ENCODE measurements at places on chromosomes 12 and 14.
A peak's percentile ranks its signal among the peaks of the same experiment; 100 is the strongest.

DNA sequence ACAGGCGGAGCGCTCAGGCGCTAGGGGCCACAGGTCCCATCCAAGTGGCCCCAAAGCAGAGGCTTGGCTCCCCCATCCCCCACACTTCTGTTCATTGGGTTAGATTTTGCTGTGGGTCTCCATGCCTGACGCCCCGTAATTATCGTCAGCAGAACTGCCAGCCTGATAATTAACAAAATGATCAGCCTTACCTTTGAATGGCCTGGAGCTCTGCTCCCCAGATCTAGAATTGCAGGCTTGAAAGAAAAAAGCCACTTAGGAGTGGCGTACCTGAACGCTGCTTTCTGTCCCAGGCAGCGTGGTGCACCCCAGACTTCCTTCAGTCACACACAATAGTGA lies 28.7 kb upstream of the LRP1-AS start:
- no peak for DNase-seq

- DNase-seq: no peak
Observed at GRCh38 chr12:132535019-132535418, 45.1 kb downstream of the FBRSL1 start.

DNA sequence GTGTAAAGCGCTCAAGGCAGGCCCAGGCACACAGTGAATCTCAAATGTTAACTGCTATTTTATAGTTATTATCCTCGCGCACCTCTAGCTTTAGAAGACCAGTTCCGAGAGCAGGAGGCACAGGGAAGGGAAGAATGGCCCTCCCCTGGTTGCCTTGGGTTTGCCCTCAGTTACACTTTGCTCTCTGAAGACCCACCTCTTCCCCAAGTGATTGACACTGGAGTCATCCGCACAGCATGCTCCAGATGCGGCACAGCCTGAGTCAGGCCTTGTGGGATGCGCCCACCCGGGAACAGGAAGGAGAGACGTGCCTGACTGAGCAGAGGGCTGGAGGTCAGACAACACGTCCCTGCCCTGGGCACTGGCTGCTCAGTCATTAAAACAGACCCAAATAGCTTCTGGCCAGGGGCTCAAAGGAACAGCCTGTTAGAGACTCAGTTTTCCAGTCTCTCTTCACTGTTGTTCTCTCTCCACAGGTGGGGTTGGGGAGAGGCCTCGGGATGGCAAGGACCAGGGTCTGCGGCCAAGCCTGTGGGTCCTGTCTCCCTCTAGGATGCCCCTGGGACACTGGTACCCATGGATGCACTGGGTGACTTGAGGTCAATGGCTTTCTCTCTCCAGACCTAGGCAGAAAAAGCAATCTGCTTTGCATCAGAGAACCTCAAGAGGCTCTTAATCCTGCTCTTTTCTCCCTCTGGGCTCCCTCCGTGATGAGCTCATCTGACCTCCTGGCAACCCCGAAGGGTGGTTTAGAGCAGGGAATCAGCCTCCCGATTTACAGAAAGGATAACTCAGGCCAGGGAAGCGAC lies 13.6 kb upstream of the MLXIP start:
- DNase-seq: no peak

DNA sequence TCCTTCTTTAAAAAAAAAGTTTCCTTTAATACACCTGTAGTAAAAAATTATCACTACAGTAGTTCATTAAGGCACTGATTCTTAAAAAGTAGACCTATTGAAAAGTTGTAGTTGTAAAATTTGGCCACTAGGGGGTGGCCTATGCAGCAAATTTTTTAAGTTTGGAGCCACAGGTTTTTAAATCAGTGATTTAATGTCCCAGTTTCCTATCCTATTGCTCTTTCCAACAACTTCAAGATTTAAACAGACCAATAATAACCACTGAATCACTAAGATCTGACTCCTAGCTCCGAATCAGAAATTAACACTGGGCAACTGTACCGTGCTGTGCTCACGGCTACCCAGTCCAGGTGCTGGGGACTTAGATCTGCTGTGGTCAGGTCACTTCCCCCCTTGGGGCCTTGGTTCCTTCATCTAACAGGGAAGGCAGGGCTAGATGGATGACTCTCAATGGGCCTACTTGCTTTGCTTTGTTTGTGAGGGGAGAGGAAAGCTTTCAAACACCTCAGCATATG lies 279.3 kb downstream of the MED13L start:
- DNase-seq: peak; percentile 21

- DNase-seq: peak; percentile 13
Observed at GRCh38 chr14:51862176-51862796, 1.9 kb downstream of the GNG2 start.

DNA sequence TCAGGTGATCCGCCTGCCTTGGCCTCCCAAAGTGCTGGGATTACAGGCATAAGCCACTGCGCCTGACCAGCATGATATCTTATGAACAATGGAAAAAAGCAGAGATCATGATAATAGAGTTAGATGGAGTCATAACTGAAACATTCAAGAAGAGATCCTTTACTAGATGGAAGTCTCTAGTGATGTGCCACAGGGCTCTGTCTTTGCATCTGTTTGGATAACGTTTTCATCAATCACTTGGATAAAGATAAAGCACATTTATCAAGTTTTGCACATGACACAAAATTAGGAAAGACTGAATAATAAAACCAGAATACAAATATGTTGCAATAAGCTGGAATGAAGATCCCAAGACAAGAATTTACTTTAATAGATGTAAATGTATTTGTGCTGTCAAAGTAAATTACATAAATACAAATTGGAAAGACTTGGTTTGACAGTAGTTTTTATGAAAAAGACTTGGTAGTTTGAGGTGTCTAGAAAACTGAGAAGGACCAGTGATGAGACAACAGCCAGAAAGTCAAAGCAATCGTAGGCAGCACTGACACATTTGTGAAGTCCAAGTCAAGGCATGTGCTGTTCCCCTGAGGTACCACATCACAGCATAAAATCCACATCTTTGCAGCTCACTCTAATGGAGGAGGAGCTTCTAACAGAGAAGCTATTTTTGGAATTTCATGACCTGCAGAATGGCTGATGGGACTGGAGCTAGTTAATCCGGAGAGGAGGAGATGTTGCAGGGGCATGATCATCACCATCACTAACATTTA lies 28.5 kb downstream of the GPRC5A start:
- no peak for DNase-seq

DNA sequence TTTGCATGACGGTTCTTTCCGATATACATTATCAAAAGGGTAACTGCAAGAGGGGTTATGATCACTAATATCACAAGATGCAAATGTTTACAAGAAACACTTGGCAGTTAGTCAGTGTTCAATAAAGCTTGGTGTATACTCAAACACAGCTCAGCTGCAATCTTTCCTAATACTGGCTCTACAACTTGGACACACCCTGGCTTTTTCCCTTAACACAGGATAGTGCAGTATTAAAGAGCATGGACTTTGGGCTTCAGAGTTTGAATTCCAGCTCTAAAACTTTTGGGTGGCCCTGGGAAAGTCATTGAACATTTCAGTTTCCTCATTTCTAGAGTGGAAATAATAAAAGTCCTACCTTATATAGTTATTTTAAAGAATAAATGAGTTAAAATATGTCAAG lies 107.0 kb downstream of the HECTD4 start:
- no peak for DNase-seq

GRCh38 chr12:30016540-30017055 lies 232.9 kb upstream of the TMTC1 start:
- DNase-seq: no peak

Measured in MM.1S (cell line).